ENCODE measurements at places on chromosomes 6 and 20. TPM values are rescaled to one million over a fixed set of nuclear protein-coding genes. Genes with fewer than 3 reads are reported as not detected.

GGTLC1 gene
- not detected for polyA plus RNA-seq

GLP1R gene
- polyA plus RNA-seq = not detected

DNA sequence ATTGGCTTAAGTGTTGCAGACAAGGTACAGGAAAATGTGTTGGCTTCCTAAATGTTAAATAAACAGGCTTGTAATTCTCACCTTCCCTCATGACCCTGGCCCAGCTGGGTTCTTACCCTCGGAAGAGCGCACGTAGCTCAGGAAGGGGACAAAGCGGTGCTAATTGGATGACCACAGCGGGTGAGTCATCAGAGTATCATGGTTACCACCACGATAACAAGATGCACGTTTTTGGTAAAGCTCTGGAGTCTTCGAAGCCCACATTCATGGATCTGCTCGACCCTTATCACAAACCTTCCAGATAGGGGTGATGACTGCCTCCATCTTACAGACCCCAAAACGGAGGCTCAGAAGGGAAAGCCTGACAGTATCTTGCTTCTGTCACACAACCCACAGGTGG is 32.8 kb downstream of the APCDD1L start:
- no peak for DNase-seq

DNA sequence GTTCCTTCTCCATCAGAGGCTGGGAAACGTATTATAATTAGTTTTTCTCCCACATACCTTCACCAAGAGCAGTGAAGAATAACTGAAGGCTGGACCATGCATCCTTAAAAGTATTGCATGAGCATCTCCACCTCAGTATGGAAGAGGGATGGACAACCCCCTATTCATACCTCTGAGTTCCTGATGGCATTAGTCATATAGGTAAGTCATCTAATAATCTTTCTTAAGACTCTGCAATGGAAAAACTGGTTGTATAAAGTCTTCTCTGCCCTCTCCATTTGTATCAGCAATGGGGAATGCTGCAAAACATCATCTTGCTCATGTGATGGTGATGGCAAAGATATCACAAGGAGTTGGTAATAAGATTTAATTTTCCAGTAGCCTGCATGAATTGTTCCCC is 24.5 kb downstream of the PGM3 start:
- DNase-seq = no peak

GRCh38 chr6:52937908-52938307 is 28.4 kb upstream of the GSTA3 start:
- DNase-seq = no peak

GRCh38 chr6:40848038-40848437 is 191.0 kb downstream of the UNC5CL start:
- DNase-seq = no peak

All from muscle of arm (tissue), 14 donors.